ENCODE measurements at places on chromosomes 12 and 14.
A peak's percentile ranks its signal among the peaks of the same experiment; 100 is the strongest.

GRCh38 chr14:33689680-33690079 is 261.2 kb downstream of the EGLN3 start:
- DNase-seq = no peak

DNA sequence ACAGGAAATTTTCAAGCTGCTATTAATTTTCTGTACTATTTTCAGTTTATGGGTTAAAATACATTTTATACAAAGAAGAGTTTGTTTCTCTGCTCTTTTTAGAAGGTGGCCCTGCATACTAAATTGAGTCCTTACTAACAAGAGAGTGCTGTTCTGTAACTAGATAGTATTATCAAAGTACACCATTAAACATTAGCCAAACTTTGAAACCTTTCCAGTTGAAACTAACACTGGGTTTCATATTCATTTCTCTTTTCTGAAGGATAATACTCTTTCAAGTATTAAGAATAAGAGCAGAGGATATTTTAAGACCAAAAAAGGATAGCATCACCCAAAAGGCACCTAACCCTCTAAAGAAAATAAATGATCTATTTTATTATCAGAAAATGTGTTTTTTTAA is 47.2 kb downstream of the PEBP1 start:
- no peak for DNase-seq

- DNase-seq = peak; percentile 59
These were observed 8.6 kb upstream of the GPR68 start for GRCh38 chr14:91252871-91253794.

DNA sequence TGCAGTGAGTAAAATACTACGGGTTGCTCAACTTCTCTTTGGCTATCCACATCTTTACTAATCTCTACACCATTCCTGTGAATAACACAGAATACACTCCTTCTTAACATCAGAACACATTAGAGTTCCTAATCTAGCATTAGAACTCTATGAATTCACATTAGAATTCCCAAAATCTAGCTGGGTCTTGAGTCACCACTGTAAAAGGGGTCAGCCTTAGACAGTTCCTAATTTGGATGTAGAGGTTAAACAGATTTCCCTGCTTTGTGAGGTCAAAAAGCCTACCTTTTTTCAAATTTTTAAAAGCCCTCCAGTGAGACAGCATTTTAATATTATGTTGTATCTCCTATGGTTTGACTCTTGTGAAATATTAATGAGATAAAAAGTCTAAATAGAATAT is 7.4 kb downstream of the HNRNPC start:
- no peak for DNase-seq

GRCh38 chr12:128789356-128789929 is 34.3 kb downstream of the SLC15A4 start:
- DNase-seq = no peak

- no peak for DNase-seq
These were observed 31.1 kb downstream of the ATF7 start for GRCh38 chr12:53594897-53595615.

GRCh38 chr12:106033161-106033675 is 105.5 kb downstream of the NUAK1 start:
- no peak for DNase-seq

- DNase-seq = no peak
These were observed 3.0 kb downstream of the NUAK1 start for GRCh38 chr12:106135781-106136180.

- DNase-seq = no peak
These were observed 439.7 kb downstream of the ADAMTS20 start for GRCh38 chr12:43112101-43112920.

DNA sequence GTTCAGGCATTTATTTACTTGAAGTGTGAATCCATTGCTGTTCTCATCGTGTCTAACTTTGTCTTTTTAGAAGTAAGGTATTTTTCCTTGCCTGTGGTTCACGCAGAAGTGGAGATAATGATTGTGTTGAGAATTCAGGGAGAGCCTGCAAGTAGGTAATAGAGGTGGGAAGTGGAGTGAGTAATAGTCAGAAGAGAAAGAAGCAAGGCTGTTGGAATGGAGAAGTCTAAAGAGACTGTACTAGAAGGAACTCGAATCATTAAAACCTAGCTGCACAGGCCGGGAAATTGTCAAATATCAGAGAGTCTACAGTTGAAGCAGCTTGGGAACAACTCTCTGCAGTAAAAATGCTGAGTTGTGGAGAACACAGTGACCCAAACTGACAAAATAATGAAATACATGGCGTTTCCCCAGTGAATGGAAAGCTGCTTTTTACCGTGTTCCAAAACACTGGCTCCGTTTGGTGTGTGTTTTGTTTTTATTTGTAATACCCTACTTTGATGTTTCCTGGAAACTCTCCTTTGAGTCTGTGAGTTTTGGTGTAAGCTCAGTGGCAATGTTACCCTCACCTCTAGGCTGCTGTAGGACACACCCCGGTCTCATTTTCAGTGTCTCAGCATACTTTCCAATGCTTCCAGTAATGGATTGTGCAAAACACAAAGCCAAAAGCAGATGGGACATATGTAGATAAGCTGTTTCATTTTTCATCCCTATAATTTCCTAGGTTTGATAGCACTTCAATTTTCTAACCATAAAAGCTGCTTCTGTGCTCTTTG is 146.6 kb downstream of the CRADD start:
- DNase-seq = no peak

DNA sequence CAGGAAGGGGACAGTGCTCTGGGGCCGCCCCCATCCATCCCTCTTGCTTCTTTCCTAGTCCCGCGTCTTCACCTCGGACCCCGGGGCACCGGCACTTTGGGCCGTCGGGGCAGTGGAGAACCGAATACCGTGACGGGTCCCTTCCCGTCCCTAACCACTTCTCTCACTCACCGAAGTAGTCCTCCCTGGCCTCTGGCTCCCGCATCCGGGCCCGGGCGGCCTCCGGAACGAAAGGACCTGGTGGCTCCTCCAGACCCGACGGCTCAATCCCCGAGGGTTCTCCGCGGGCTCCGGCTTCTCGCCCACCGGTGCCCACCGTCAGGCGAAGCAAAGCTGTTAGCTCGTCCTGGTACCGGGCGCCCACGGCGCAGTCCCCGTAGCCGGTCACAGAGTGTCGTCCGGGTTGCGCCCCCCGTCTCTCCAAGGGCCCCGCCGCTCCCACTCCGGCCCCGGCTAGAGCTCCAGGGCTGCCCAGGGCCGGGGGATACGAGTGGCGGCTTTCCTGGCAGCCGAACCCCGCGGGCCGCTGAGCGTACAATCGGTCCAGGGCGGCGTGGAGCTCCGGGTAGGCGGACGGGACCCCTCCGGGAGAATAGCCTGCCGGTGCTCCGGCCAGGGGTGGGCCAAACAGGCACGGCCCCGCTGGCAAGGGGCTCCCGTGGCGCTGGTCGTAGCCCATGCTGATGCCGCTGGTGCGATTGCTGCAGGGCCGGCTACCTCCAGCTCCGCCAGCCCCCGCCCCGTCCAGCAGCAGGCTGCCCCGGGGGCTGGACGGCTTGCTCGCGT is 1.1 kb downstream of the AJUBA start:
- peak; percentile 23 for DNase-seq

GRCh38 chr14:50028458-50028857 is 87.9 kb downstream of the VCPKMT start:
- DNase-seq = no peak

GRCh38 chr14:75486318-75486717 is 36.0 kb upstream of the BATF start:
- DNase-seq = no peak

- DNase-seq = no peak
These were observed 9.8 kb upstream of the MCRS1 start for GRCh38 chr12:49577589-49578315.

DNA sequence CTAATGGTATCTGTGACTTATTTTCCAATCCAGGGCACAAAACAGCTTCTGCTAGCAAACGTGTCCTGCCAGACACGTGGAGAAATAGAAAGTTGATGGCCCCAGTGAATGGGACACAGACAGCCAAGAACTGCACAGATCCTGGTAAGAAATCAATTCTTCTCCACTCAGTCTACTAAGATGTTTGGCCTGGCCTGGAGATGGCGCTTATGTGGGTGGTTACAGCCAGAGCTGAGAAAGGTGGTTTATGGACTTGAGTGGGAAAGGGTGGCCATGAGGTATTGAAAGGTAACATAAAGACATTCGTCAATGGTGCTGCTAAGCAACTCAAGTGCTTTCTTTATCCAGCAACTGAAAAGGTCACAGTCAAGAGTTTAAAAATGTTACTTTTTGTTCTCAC is 2.9 kb downstream of the SLC24A4 start:
- DNase-seq = no peak

DNA sequence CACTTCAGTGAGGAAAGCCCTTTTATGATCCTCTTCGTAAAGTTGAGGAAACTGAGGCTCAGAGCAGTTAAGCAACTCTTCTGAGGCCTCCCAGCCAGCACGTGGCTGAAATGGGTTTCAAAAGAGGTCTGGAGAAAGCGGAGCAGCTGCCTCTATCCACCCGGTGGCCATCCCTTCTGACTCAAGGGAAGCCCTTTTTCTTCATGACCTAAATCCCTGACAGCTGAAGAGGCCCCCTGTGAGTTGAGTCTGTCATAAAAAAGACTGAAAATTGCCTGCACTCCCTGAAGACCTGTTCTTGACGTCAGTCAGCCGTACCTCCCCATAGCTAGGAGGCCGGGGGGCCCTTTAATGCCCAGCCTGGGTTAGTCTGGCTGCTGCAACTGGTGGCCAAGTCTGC is 10.7 kb downstream of the CMKLR1 start:
- DNase-seq = no peak

- no peak for DNase-seq
These were observed 15.7 kb downstream of the CSRP2 start for GRCh38 chr12:76863005-76863670.

GRCh38 chr12:10249690-10250455 is 37.2 kb downstream of the GABARAPL1 start:
- no peak for DNase-seq

GRCh38 chr12:32198555-32198954 is 91.9 kb downstream of the BICD1 start:
- DNase-seq = no peak

- DNase-seq = no peak
These were observed 77.8 kb downstream of the SERPINA3 start for GRCh38 chr14:94689985-94690400.

- DNase-seq = no peak
These were observed 10.8 kb downstream of the TRPV4 start for GRCh38 chr12:109822416-109822815.

- DNase-seq = no peak
These were observed 60.8 kb upstream of the SLC38A4 start for GRCh38 chr12:46886541-46887041.

- no peak for DNase-seq
These were observed 41.1 kb downstream of the A2M start for GRCh38 chr12:9074484-9075137.

- DNase-seq = no peak
These were observed 116.0 kb upstream of the RTL1 start for GRCh38 chr14:101019541-101019940.

- DNase-seq = no peak
These were observed 51.9 kb upstream of the SMCO2 start for GRCh38 chr12:27394676-27395075.

- DNase-seq = no peak
These were observed 205.0 kb downstream of the SUDS3 start for GRCh38 chr12:118581371-118581770.

- DNase-seq = no peak
These were observed 421.2 kb downstream of the CCDC91 start for GRCh38 chr12:28611449-28611848.

DNA sequence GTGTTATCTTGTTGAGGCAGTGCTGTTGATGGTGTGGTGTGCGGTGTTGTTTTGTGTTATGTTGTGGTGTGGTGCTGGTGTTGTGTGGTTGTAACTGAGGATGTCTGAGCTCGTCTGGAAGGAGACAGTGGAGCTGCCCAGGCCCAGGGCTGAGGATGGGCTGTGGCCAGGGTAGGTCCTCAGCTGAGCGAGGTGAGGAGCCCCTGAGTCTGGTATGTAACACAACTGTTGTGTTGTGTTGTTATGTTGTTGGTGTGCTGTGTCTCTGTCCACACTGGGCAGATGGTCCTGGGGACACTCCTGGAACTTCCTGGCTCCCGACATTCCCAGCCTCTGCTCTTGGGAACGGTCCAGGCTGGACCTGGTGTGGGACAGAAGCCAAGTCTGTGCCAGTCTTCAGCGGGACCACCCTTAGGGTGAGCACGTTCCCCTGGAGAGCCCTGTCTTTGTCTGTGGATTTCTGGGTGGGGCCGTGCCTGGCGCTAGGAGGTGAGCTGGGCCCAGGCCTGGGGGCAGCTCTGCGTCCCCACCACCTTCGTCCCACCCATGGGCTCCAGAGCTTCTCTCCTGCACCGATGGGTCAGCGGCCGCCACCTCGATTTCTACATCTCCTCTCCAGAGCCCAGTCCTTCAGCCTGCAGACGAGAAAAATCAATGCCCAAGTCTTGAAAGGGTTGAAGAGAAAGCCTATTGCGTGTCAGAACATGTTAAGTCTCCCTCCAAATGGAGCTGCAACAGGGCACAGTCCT is 27.4 kb upstream of the SFSWAP start:
- no peak for DNase-seq

DNA sequence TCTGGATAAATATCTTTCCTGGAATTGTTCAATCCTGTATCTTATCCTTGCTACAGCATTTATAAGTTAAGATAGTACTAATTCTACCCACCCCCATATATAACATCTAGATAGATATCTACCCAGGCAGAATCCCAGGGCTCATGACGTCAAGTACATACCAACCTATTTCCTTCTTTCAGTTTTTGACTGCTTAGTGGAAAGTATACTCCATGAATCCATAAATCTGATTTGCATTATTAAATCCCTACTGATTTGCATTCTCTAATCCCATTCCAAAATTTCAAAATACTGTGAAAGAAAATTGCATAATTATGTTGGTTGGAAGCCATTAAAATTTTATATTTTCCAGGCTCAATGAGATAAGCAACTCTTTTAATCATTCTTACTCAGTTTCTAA is 111.7 kb downstream of the KITLG start:
- DNase-seq = no peak

DNA sequence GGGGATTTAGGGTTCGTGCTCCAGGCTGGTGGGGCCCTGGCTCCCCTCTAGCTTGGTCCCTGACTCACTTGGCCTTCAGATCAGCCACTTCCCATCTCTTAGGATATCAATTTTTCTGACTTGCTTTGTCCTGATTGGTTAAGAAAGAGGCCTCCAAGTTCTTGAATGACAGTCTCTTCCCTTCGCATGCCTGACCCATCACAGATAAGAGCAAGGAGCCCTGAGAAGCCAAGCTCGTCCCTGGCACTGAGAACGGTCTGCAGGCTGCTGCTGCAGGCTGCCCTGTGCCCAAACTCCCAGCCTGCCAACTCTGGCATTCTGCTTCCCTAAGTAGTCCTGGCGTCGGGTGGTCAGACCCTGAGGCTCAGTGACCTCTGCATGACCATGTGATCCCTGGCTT is 794 bp upstream of the LRTM2 start:
- no peak for DNase-seq

DNA sequence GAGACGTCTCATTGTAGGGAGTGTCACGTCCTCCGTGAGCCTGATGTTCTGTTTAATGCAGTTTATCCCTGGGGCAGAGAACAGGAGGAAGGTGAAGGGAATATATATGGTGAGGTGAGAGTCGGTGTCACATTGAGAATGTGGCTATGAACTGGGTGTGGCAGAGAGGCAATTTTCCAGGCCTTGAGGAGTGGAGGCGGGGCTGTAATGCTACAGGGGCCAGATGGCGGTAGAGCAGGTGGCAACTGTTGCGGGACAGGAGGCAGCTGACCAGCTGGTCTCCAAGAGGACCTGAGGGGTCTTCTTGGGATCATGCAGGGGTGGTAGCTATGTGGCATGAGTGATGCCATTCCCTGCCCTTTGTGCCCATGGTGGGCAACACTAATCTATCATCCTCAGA is 59.6 kb downstream of the CACNA1C start:
- no peak for DNase-seq

- DNase-seq = no peak
These were observed 22.0 kb downstream of the CHGA start for GRCh38 chr14:92944976-92945375.

- no peak for DNase-seq
These were observed 163.4 kb downstream of the GARIN6 start for GRCh38 chr12:99810718-99811593.
